ENCODE measurements at places on chromosomes 11 and 22. TPM values are rescaled to one million over a fixed set of nuclear protein-coding genes. Genes with fewer than 3 reads are reported as not detected.

- peak; percentile 89 for DNase-seq
These were observed 13.1 kb downstream of the B3GNT6 start for GRCh38 chr11:77047007-77047927.

DNA sequence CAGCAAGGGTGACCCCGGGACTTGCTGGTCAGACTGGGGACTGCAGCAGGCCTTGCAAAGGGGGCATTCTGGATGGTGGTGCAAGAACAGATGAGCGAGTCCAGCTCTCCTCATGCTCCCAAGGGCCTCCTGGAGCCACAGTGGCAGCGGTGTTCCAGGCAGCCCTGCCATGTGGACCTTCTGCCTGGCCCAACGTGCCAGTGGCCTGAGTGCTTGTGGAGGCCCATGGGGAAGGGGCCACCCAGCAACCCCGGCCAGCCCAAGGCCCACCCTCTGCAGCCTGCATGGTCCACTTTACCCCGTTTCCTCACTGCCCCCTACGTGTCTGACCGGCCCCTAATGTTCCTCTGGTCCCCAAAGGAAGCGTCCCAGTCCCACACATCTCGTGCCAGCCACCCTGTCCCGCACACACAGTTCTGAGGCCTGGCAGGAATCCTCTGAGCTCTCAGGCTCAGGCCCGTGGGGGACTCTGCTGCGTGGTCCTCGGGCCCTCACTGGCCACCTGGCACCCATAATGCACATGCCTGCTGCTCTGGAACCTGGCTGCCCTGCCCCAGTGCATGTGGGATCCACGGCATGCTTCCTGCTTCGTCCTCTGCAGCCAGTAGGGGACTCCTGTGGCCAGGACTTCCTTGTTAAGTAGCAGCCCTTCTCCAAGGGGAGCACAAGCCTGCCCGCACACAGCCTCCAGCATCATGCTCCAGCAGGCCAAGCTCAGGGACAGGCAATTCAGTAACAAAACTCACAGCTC, 85.5 kb downstream of the DGCR2 start:
- DNase-seq = no peak

Gene ZP1
- not detected for total RNA-seq

DNA sequence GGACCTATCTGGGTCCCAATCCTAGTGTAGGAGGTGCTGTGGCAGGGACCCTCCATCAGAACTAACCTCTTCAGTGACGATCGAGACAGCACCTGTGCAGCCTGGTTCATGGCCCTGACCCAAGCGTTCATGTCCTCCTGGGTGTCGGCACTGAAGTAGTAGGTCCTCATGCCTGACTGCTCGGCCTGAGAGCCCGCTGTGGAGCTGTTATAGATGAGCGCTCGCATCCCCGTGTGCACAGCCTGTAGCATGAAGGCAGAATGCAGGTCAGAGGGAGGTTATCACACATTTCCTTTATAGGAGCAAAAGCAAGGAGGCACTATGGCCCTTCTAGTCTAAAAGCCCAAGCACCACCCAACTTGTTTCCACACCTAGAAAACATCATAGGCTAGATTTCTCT, 103.0 kb downstream of the C11orf58 start:
- DNase-seq = no peak

Gene CALCA
- not detected for total RNA-seq

Data from activated CD8-positive, alpha-beta T cell treated with anti-CD3 and anti-CD28 coated beads for 36 hours (primary cell).